Stimulated activated CD8-positive, alpha-beta memory T cell treated with anti-CD3 and anti-CD28 coated beads, Interleukin-4, amount 100 ng/mL, for 1 hour (primary cell): ENCODE measurements at places on chromosomes 11 and 22.

DNA sequence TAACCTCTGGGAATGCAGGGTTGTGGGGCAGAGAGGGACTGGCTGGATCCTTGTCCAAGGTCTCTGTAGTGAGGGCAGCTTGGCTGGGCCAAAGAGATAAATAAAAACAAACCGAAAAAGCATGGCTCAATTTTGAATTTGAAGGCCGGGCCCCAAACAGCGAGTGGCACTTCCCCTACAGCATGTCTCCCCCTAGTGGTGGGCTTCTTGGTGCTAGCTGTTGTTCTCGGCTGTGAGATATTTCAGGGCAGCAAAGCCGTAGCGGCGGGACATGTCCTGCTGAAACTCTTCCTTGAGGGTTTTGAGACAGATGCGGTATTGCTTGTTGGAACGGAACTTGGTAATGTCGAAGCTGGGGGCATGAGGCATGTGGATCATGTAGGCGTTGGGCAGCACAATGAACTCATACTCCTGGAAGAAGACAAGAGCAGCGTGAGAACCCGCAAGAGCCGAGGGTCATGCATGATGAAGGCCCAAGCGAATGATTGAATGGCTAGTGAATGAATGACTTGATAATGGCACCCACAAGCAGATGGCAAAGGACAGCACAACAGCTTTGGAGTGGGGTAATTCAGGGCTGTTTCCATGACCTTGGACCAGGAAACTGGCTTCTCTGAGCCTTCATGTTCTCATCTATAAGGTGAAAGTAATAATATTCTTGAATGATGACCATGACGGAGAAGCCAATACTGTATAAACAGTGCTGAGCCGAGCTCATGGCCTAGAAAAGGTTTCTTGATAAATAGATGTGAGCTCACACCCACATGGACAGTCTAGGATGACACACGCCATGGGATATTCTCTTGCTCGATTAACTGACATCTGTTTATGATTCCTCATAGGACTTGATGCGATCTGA, 216.3 kb upstream of the SYN3 start:
- no peak for DNase-seq

- no peak for DNase-seq
These were observed 6.7 kb upstream of the TRIM44 start for GRCh38 chr11:35655856-35656255.

DNA sequence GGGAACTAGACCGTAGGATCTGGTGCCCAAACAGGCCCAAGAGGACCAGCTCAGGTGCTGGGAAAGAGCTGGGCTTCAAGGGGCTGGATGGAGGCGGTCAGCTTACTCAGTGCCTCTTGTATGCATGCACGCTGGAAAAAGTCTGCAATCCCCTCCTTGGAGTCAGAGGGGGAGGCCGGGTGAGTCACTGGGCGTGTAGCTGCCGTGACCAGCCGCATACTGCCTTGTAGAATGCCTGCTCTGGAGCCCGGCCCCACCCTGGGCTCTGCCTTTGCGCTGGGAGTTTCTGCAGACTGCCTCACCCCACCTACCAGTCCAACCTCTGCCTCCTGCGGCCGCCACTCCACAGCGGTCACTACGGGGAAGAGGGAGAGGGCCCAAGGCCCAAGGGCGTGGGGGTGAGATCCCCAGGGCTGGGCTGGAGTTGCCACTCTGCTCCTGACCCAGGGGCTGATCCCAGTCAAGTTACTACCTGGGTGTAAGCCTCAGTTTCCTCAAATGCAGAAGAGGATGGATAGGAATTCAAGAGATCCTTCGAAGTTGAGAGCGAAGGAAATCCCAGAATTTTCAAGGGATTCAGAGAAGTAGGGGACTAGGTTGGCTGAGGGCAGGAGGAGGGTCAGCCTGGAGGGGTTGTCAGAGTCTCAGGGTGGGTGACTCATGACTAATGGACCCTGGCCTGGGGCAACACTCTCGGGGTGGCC, 4.2 kb downstream of the MRGPRF start:
- no peak for DNase-seq

- no peak for DNase-seq
These were observed 10.9 kb downstream of the RELA start for GRCh38 chr11:65651589-65652510.

- DNase-seq = no peak
These were observed 541.9 kb downstream of the TBC1D22A start for GRCh38 chr22:47304191-47304831.

GRCh38 chr22:42185915-42186439, 55.4 kb upstream of the CYP2D6 start:
- DNase-seq = no peak

GRCh38 chr11:116895048-116895757, 57.8 kb upstream of the APOA1 start:
- no peak for DNase-seq

- DNase-seq = no peak
These were observed 18.5 kb downstream of the DHCR7 start for GRCh38 chr11:71429701-71430100.

DNA sequence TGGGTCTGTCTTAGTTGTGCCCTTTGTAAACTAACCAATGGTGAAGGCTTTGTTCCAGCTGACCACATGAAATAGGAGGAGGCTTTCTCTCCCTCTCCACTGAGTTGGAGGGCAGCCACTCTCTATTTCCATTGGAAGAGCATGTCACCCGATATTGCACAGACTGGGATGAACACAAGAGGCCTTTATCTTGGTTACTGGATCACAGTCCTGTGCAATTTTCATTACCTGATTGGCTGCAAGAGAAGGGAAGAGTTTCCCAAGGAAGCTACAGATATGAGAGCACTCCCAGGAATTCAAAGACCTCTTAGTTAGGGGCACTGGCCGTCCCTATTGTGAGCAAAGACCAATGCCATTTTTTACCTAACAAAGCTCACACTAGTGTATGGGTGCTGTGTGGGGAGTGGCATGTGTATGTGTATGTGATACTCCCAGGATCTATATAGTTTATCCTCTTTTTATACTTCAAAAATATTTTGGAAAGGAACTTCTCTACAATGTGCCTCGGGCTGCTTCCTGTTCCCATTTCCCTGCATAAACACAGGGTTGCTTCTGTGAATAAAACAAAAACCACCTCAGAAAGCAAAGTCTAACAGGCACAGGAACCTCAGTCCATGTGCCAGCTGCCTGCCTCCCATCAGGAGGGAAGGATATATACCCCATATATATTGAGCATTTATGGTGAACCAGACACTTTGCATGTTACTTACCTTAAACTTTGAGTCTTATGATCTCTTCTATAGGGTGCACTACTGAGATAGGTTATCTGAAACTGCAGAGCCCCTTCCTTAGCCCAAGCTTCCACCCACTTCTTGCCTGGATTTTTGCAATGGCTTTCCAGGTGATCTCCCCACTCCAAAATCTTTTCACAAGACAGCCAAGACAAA, 126.5 kb downstream of the RASSF10 start:
- no peak for DNase-seq

DNA sequence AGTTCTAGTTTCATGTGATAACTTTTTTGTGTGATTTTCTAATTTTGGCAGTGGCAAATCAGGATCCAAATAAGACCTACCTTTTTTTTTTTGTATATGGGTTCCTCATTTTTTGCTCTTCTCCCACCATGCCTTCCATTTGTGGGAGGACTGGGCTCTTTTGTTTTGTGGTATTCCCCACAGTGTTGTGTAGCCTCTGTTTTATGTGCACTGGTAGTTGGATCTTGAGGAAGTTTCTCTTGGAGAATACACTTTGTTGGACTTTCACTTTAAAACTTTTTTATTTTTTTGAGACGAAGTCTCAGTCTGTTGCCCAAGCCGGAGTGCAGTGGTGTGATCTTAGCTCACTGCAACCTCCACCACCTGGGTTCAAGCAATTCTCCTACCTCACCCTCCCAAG, 39.7 kb downstream of the PPP6R3 start:
- no peak for DNase-seq
